ENCODE measurements at places on chromosomes 7 and 10.

DNA sequence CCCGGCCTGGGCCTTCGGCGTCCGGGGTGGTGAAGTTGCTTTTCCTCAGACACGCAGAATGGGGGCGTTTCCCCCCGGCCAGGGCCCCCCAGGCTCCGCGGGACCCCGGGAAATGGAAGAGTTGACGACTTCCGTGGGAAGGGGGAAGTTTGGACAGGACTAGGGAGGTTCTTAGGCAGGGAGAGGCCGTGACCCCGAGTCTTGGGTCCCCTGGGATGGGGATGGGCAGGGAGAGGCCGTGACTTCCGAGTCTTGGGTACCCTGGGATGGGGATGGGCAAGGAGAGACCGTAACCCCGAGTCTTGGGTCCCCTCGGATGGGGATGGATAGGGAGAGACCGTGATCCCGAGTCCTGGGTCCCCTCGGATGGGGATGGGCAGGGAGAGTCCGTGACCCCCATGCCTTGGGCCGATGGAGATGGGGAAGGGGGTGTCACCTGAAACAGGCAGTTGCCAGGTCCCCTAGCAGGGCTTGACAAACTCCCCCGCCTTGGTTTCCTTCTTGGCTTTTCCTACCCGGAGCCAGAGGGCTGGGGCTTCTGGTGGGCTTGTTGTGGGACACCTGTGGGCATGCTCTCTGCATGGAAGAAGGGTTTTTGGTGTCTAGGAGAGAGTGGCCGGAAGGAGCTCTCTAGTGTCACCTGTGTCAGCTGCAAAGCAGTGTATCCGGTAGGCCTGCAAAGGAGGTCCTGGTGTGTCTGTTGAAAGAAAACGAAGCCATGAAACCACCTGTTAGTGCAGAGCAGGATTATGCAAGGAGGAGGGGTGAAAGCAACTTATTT, 1.1 kb downstream of the TRRAP start:
- DNase-seq = peak; percentile 60

DNA sequence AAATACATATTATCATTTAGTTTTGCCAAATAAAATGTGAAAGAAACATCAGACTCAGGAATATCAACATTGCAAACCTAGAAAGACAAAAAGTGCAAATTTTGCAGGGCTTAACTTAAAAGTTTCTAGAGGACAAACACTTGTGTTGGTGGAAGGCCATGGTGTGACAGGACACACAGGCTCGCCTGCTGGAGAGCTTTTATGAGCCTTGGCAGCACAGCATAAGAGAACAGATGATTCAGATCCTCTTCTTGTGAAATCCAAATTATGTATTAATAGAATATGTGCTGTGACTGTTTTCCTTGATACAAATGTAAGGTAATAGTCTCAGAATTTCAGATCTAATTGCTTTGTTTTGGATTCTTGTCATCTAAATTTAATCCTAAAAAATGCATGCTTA, 72.9 kb upstream of the ABCB5 start:
- no peak for DNase-seq

GRCh38 chr10:27912231-27912630, 86.6 kb downstream of the ODAD2 start:
- no peak for DNase-seq

DNA sequence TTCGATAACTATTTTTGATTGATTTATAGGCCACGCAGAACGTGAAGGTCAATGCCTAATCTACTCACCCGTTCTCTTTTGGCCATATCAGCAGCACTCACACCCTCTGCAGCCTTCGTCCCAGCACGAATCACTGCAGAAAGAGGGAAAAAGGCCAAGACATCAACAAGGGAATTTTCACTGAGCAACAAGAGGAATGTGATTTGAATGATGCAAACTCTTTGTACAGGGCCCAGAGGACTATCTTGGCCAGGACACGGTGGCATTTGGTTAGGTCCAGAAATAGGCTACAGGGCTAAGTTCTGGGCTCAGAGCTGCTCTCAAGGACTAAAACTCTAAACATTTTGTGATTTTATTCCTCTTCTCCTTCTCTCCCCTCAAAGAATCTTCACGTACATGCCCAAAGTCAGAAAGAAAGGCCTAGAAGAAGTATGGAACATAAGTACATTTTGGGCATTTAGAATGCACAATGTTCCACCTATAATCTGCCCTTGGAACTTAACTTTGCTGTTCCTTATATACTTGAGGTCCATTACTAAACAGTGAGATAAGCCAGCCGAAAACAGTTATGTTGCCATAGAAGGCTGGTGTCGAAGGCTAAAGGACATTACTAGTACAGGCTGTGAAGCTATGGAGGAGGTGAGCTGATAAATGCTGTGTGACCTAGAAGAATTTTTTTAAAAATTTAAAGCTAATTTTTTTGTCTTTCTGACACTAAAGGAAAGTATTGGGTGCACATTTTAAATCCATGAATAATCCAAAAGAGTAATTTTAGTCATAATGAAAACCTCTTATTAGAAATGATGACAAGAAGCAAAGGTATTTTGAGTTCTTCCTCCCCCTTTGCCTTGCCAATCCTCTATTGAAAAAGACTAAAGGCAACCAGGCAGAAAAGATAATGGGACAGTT, 20.0 kb downstream of the RBM28 start:
- DNase-seq = no peak

GRCh38 chr7:50560865-50561351, 4.3 kb downstream of the DDC start:
- no peak for DNase-seq

- DNase-seq = no peak
Measured at GRCh38 chr7:24718431-24718831, 38.8 kb downstream of the GSDME start.

- DNase-seq = no peak
Measured at GRCh38 chr7:156895024-156895780, 2.2 kb upstream of the LMBR1 start.

GRCh38 chr10:24701447-24701846, 22.2 kb downstream of the ARHGAP21 start:
- no peak for DNase-seq

DNA sequence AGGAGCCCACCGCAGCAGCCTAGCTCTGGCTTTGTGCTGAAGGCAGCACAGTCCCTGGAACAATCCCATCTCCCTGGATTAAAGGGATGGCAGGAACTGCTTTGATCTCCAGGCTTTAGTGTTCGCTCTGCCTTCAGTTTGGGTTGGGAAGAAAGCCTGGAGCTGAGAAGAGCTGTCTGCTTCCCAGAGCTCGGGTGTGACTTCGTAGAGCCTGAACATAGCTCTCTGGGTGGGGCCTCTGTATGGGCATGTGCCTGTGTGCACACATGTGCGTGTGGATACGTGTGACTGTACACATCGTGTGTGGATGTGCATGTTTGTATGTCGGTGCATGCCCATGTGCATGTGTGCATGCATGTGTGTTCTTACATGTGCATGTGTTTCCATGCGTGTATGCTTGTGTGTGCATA, 8.7 kb downstream of the ADCY1 start:
- no peak for DNase-seq

GRCh38 chr10:123573236-123574108, 92.7 kb upstream of the GPR26 start:
- DNase-seq = no peak

GRCh38 chr10:33441561-33441960, 107.1 kb upstream of the NRP1 start:
- DNase-seq = no peak

- no peak for DNase-seq
Measured at GRCh38 chr7:129247087-129247486, 22.3 kb downstream of the AHCYL2 start.

- DNase-seq = no peak
Measured at GRCh38 chr10:44724415-44725174, 186.5 kb upstream of the TMEM72 start.

DNA sequence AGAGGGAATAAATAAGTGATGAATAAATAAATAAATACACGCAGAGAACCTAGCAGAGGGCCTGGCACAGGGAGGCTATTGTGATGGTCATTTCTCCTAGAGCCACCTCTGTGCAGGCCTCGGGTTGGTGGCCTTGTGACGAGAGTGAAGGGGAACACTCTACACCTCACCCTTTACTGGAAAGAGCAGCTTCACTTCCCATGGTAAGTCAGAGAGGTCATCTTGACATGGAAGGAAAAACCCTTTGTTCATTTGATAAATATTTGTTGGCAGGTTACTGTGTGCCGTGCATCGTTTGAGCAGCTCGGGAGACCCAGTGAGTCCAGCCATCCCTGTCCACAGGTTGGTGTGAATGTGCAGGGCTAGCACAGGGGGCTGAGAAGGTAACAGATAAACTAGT, 70.2 kb upstream of the PODXL start:
- no peak for DNase-seq

DNA sequence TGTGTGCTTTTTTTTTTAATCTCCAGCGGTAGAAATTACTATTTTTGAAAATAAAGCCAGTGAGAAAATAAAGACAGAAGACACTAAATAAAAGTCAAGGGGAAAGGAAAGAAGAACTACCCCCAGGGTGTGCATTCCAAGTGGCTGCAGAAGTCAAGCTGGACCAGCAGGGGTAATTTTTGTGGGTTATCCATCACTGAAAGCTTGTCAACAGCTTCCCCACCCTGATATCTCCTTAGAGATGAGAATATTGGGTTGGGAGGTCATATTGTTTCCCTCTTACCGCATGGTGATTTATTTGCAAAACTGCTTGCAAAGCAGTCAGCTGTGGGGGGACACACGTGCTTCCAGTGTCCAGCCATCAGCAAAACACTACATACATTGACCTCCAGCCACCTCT, 46.4 kb downstream of the FAM107B start:
- no peak for DNase-seq

DNA sequence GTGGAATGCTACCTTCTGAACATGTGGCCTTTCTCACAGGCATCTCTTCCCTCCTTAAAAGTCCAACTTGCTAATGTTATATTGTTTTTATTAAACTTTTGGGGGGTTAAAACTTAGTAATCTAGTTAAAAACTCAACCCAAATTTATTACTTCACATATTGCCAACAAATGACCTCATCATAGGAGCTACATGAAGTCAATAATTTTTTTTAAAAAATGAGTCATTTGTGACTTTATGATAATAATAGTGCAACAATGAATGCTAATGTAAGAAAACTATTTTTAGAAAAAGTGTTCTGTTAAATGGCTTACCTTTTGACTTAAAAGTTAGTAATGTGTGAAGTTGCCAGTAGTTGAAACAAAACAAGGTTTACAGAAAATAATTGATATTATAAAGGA, 325.9 kb upstream of the FZD1 start:
- DNase-seq = no peak

GRCh38 chr7:133549633-133550032, 296.8 kb downstream of the EXOC4 start:
- no peak for DNase-seq

GRCh38 chr7:100975371-100975821, 6.0 kb downstream of the MUC12 start:
- DNase-seq = no peak

GRCh38 chr10:19256331-19256730, 207.7 kb downstream of the MALRD1 start:
- DNase-seq = no peak

DNA sequence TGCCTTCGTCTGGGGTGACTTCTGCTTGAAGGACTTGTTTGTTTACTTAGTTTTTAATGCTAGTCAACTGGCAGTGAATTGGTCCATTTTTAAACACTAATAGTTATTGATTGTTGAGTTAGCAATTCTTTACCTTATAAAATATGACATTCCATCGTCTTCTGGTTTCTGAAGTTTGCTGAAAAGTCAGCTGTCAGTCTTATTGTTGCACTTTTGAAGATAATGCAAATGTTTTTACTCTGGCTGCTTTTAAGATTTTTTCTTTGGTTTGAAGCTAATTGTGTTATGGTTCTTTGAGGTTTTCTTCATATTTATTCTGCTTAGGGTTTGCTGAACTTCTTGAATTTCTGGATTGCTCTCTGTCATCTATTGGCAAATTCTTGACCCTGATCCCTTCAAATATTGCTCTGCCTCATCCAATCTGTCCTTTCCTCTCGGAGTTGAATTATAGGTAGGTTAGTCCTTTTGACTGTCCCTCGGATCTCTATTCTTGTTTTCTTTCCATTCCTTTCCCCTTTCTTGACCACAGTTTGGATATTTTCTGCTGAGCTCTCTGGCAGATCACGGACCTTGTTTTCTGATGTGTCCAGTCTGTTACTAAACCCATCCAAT, 24.2 kb downstream of the MGMT start:
- DNase-seq = no peak

GRCh38 chr10:4086131-4086898, 301.3 kb upstream of the KLF6 start:
- DNase-seq = no peak

All from activated effector memory CD4-positive, alpha-beta T cell treated with Interleukin-2 at 50 U/mL for 16 hours (primary cell).